ENCODE measurements at places on chromosomes 5 and 9.
A peak's percentile ranks its signal among the peaks of the same experiment; 100 is the strongest.

- no peak for DNase-seq
Measured at GRCh38 chr5:83026930-83027687, 50.1 kb downstream of the TMEM167A start.

GRCh38 chr5:157519579-157520253 lies 55.9 kb downstream of the ADAM19 start:
- DNase-seq: peak; percentile 12

GRCh38 chr9:109230277-109230676 lies 63.2 kb upstream of the FRRS1L start:
- DNase-seq: no peak

GRCh38 chr9:34546834-34547827 lies 24.3 kb upstream of the ENHO start:
- peak; percentile 39 for DNase-seq

DNA sequence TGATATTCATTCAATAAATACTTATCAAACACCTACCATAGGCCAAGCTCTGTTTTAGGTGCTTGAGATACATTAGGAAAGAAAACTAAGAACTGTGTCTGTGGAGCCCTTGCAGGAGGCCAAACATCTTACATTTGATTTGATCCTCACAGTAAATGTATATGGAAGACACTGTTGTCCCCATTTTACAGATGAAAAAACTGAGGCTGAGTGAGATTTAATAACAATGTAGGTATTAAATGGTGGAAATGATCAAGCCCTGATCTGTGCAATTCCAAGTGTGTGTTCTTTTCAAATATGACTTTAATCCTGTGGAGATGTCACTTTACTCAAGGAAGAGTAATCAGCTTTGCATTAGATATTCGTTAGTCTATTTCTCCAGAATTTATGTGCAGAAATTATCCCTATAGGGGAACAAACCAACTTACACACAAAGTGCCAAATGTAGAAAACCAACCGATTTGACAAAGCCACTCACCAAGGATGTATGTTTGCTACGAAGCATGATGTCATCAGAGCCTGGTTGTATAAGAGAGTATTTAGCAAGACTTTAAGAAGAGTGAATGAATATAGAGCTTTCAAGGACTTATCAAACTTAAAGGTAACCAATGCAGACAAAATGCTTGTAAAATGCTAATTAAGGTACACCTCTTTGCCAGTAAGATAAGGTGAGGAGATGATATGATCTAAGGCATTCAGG lies 153.9 kb upstream of the NFIB start:
- no peak for DNase-seq

- DNase-seq: no peak
Measured at GRCh38 chr5:91436241-91436640, 53.1 kb upstream of the ARRDC3 start.

- DNase-seq: no peak
Measured at GRCh38 chr9:75200892-75201470, 112.7 kb downstream of the OSTF1 start.

GRCh38 chr9:131630205-131630831 lies 85.0 kb downstream of the PRRT1B start:
- no peak for DNase-seq
